ENCODE measurements at places on chromosomes 2 and 18.

GRCh38 chr2:238742066-238742465 is 105.8 kb upstream of the TWIST2 start:
- no peak for DNase-seq

- DNase-seq, result peak; percentile 18
Measured at GRCh38 chr2:151237422-151238025, 24.1 kb downstream of the RBM43 start.

- no peak for DNase-seq
Measured at GRCh38 chr2:94995553-94996304, 29.8 kb upstream of the MAL start.

DNA sequence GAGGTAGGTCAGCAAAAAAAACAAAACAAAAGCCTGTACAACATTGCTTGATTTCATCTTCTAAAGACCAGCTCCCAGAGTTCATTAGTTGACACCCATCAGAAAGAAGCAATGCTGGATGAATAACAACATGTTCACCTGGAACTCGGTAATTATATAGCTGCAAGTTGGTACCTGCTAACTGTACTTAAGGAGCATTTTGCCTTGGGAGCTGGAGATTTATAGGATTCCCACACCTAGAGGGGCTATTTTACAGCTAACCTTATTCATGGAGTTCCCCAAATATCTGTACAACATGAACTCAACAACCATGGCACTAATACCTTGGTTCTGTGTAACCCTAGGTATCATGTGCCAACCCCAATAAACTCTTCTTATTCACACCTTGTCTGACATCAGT is 281.1 kb upstream of the NCKAP5 start:
- no peak for DNase-seq

GRCh38 chr2:148721991-148722777 is 77.6 kb downstream of the EPC2 start:
- no peak for DNase-seq

DNA sequence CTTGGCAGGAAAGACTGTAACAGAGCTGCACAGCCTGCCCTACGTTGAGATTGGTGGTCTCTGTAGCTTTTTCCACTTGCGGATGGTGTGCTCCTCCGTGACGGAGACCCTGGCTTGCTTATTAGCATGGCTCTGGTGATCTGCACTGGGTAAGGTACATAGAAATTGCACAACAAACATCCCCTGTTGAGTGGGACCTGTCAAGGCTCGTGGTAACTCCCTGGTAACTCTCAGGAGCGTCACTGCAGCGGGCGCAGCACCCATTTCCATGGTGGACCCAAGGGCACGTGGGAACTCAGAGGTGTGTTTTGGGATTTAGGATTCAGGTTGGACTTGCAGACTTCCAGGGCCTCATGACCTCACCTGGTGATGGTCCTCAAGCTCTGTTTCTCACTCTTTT is 1.1 kb downstream of the TRAF3IP1 start:
- no peak for DNase-seq

DNA sequence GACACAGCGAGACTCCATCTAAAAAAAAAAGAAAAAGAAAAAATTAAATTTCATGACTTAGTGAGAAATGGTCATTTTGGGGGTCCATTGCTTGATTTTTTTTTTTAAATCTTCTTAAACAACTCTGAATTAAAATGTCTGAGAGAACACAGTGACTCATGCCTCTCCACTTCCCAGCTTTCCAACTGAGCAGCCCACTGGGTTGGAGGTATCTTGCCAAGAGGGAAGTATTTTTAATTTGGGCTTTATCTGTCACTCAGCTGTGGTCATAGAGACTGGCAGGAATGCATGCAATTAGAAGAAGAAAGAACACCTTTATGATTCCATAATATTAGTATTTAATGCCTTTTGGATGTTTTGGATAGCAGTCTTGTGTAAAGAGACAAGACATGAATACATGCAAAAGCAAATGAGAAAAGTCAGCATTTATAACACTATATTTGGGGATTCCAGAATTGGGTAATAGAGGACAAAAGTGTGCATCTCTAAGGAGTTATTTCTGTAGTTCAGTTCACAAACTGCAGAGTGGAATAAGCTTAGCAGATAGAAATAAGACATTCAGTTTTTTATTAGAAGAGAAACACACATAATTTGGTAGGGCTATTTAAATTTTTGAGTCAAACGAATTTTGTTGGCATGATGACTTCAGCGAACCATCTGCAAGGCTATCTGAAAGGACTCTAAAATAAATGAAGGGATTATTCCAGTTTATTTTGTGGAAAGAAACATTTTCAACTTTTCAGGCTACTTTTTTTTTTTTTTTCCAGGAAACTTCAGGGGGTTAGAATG is 254.8 kb downstream of the TGIF1 start:
- DNase-seq, result no peak

GRCh38 chr2:44934983-44935728 is 6.3 kb upstream of the SIX3 start:
- no peak for DNase-seq

GRCh38 chr2:120927265-120927628 is 191.6 kb downstream of the GLI2 start:
- no peak for DNase-seq

DNA sequence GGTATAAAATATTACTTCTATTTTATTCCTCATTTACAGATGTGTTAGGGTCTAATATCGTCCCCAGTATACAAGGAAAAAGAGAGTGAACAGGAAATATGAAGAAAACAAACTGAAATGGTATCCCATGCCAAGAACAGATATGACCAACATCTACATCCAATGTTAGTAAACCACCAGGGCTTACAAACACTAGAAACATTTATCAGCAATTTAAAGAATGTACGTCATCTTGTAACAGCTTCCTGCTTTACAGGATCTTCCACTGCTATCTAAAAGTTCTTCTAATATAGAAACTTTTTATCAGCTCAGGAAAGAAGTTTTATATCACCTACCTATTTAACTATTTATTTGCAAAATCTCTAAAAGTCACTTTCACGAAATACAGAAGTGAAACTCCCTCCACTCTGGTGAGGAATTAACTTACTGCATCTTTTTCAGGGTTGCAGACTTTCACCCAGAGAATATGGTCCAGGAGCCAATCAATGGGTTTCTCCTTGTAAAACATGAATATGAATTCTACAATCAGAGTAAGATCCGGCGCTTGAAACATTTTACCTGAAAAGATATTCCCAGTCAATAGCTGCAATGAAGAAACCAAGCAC is 35.2 kb downstream of the UNC50 start:
- DNase-seq, result no peak

- no peak for DNase-seq
Measured at GRCh38 chr2:161078211-161078539, 82.1 kb upstream of the TANK start.

DNA sequence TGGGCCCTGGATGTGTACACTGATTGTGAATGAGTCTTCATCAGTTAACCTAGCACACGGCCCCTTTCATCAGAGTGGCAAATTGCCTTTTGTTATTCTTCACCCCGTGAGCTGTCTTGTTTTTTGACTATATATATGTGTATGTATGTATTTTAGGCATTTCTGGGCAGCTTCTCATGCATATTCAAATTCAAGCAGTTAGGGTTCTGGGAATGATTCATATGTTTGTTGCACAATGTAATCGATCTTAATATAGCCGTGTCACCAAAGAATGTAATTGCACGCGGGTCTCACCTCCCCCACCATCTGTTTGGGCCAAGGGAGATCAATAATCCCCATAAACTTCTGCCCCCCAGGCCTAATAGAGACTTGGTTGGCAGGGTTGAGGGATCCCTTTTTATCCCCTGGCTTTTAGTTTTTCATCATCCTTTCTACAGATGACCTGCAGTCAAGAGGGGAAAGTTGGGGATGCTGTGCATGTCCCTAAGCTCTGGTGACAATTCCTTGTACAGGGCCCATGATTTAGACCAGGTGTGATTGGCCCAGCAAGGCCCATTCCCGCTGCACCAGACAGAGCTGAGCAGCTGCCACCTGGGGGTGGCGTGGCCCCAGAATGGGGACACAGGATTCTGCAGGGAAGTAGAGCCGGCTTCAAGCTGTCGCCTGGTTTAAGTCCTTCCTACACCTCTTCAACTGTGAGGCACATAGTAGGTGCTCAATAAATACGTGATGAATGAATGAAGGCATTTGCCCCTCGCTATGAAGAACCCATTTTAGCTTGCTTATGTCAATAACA is 19.2 kb downstream of the KCNF1 start:
- no peak for DNase-seq

DNA sequence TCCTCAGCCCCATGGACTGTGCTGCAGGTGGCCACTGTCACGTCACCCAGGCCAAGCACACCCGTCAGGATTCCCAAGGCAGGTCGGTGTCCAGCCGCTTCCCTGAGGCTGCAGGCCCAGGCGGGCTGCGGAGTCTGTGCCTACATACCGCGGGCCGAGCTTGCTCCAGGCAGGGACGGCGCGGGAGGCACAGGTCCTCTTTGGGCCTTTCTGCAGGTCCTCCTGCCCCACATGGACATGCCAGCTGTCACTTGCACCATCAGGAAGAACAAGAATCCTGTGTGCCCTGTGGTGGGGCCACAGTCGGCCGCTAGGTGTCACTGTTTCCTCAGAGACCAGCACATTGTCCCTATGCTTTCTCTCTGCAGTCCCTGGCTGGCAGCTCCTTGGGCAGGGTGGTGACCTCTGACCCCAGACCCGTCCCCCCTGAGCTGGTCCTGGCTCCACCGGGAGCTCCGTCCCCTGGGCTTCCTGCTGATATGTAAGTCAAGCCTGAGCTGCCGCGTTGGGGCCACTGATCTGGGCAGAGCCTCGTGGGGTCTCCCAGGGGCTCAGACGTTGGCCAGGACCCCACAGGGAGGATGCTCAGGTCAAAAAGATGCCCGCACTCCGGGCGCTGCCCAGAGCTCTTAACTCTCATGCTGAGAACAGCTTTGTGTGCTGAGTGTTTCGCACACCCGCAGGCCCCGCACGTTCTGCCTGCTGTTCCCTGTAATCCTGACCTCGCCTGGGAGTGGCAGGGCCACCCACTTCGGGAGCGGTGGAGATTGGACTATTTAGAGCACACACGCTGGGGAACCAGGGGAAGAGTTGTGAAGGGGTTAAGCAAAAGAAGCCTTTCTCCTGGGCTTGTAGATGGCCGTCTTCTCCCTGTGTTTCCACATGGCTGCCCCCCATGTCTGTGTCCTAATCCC is 17.3 kb upstream of the AGXT start:
- peak; percentile 72 for DNase-seq

- DNase-seq, result no peak
Measured at GRCh38 chr2:240245184-240245583, 104.7 kb upstream of the OTOS start.

DNA sequence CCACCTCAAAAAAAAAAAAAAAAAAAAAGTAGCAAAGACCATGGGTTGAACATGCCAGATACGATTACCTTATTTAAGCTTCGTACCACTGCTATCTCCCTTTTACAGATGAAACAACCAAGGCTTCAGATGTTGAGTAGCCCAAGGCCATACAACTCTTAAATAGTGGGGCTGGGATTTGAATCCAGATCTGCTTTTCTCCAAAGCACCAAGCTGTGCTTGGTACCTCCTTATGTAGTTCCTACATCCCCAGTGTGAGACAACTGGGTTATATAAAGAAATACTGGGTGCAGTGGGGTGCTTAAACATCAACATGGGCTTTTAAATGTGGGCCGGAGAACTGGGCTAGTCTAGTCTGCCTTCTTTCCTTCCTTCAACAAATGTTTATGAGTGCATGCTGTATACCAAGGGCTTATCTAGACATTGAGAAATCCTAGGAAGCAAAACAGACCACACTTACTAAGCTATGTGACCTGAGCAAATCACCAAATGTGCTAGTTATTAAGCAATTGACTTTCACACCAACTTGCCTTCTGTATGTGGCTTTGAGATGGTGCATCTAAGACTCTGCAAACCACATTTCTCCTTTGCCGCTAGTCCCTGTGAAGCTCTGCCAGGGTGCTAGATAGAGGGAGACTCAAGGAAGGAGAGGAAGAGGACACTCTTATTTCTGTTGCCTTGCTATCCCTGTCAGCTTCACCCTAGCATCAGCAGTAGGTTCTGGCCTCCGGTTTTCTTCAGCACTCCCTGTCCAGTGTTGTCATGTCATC is 206.8 kb upstream of the FBXO11 start:
- DNase-seq, result no peak

DNA sequence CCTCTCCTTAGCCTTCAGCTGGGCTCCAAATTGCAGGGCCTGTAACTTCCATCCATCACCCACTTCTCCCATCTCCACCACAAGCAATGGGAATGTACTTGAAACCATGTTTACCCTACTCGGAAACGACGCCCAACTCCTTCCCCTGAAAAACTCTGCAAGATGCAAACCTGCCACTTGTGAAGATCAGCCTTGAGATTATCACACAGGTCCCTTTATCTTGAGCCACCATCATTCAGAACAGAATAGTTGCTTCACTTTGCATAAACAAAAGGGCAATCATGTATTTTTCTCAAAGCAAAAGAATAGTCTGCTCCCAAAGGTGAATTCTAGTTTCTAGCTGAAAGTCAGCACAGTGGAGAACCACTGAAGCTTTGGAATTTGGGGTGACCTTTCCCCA is 75.8 kb downstream of the TNFRSF11A start:
- no peak for DNase-seq

GRCh38 chr2:112027767-112028166 is 27.3 kb upstream of the TMEM87B start:
- no peak for DNase-seq

DNA sequence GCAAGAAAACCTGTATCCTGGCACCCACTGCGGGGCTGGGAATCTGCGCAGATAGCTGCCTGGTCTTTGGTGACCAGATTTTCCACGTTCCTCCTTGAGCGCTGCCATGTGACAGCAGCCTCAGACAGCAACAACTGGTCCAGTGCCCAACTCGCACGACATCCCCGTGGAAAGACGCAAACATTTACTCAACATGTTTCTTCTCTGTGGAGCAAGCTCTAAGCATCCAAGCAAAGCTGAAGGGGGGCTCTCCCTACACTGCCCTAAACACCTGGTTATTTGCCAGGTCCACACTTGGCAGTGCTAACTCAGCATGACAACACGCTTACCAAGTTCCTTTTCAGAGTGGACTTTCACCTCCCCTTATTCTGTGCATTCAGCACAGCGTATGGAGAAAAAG is 11.3 kb downstream of the ZNF516 start:
- no peak for DNase-seq

- no peak for DNase-seq
Measured at GRCh38 chr2:17426743-17427142, 91.5 kb downstream of the RAD51AP2 start.

DNA sequence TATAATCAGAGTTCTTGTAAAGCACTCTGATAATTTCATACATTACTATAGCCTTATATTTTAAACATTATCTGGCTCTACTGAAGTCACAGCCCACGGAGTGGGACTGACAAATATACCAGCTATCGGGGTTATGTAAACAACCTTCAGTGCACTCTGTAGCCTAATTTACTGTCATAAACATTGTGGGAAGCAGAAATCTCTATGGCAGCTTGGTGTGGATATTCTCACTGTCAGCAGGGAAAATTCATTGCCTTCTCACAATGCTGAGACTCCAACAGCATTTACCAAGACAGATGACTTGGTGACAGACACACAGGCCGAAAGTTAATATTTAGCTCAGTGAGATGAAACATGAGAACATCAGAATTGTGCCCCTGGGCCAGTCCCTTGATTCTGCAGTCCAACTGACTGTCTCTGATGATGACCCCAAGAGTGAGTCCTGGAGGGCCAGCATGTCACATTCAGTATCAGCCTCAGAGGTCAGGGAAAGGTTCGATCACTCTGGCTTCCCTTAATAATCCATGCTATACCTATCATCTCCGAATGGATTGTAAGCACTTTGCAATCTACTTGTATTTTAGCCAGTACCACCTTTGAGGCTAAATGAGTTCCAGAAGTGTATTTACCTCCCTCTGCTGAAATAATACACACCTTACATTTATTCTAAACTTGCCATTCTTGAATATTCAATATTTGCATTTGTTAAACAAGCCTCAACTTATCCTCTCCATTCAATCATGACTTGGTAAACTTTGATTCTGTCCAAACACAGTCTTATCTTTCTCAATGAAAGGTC is 146.2 kb upstream of the OSR1 start:
- no peak for DNase-seq
